Heart right ventricle (tissue), 16 donors: ENCODE measurements at places on chromosomes 13 and 19.

DNA sequence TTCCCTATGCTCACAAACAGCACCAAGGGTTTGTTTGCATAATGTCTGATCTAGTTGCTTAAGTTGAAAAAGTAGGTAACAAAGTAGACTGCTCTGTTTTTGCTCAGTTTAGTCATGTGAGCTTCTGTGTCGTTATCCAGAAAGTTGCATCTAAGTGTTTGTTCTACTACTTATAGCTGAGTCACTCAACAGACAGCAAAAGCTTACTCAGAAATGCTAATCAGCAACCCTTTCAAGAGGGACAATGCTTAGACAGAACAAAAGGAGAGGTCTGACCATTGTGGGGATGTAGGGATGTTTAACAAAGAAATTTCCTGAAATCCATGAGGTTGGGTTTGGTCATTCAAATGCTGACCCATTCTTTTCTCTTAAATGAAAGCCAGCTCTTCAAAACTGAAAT lies 106.4 kb downstream of the ATP8A2 start:
- DNase-seq = no peak

DNA sequence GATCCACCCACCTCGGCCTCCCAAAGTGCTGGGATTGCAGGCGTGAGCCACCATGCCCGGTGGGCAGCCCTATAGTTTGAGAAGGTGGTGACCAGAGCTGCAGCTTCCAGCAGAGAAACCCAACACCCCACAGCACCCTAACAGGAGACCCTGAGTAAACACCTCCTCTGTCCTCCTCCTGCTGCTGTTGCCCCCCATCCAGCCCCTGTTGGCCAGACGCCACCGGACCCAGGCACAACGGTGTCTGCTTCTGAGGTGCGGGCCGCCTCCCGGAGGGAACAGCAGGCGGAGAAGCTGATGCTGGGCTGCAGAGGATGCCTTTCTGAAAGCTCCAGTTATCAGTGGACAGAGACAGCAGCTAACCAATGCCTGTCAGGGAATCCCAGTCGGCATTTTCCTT lies 175.5 kb downstream of the COL4A1 start:
- no peak for DNase-seq

GRCh38 chr13:88718781-88719180 lies 1047.6 kb downstream of the SLITRK5 start:
- no peak for DNase-seq

- DNase-seq = no peak
Observed at GRCh38 chr13:50711131-50711815, 132.2 kb downstream of the DLEU7 start.

DNA sequence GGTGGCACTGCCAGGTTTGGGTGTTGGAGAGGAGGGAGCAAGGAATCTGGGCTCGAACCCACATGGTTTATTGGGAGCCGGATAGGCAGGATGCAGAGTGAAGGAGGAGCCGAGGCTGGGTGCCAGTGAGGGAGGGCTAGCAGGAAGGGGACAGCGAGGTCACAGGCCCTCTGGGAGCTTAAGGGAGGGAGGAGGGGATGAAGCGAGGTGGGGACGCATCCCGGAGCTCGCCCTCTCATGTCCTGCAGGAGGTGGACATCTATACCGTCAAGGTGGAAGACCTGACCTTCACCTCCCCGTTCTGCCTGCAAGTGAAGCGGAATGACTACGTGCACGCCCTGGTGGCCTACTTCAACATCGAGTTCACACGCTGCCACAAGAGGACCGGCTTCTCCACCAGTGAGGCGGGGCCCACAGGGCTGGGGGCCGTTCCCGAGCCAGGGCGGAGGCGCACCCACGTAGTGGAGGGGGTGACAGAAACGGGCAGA lies 3.5 kb upstream of the ADM5 start:
- no peak for DNase-seq

DNA sequence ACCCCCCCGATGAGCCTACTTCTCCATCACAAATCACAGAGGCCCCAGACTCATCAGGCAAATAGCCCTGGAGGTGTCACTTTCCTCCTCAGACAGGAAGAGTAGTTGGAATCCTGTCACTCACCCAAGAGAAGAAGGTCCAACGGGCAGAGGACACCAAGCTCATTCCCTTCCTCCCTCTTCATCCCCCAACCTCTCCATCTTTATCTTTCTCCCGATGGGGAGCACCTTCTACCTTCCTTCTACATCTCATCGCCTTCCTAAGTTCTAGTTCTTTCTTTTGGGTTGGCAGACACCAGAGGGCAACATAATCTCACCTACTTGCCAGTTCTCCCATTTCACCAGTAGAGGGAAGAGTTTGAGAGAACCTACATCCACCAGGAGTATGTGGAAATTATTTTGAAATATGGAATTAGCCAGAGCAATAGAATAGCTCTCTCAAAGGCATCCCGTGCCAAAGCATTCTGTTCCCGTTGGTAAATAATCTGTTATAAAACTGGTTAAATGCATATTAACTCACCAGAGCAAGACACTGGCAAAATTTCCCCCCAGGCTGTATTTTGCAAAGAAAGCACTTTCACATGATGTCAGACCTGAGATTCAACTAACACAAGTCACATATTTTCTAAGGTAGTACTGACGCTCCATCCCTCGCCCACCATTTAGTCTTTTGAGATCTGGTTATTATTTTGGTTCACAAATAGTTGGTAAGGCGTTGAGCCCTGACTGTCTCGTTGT lies 55.0 kb downstream of the ZIC5 start:
- no peak for DNase-seq

- DNase-seq = no peak
Observed at GRCh38 chr13:111908981-111909380, 158.0 kb upstream of the SOX1 start.
